ENCODE measurements at places on chromosomes 3 and 15. TPM values are rescaled to one million over a fixed set of nuclear protein-coding genes. Genes with fewer than 3 reads are reported as not detected.

DNA sequence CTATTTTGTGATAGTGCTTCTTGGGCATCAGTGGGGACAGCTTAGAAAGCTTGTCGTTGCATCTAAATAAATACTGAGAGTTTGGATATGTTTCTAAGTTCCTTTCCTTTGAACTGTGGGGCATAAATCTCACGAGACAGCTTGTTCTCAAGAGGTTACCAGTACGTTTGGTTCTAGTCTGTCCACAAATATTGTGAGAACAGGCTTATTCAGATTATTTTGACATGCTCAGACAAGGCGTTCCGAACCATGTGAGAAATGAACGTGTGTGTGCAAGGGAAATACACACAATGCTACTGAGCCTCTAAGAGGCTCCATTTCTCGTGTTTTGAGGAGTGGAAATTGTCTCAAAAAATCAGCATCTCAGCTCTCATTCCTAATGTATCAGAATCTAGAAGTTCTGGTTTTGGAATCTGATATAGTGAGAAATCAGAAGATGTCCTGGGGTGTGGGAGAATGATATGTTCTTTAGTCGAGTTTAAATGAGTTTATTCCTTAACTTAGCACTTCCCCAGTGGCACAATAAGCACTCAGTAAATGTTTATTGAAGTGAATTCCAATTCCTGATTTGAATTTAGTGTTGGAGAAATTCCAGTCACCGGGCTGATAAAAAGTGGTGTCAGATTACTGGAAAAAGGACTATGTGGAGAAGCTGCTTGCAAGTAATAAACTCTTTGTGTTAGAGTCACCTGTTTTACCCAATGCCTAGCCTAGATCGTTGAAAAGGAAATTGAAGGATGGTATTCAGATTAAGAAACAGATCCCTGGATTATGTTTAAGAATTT, 481.5 kb downstream of the LPP start:
- no peaks in the 10 kb centered on the region for H3K27me3 ChIP-seq
- H3K4me1 ChIP-seq = peaks cover 5% of the 10 kb centered on the region
- peak; percentile 76 for DNase-seq
- no peak overlapping the region for H3K4me3 ChIP-seq
- H3K36me3 ChIP-seq = no peaks in the 10 kb centered on the region

GRCh38 chr3:52934630-52935530, 37.5 kb upstream of the STIMATE start:
- H3K36me3 ChIP-seq = no peaks in the 10 kb centered on the region
- H3K27ac ChIP-seq = no peak overlapping the region
- DNase-seq = peak; percentile 38
- no peaks in the 10 kb centered on the region for H3K4me1 ChIP-seq

GRCh38 chr15:66565741-66566144, at the start of gene LCTL:
Gene LCTL (minus strand): TSS chr15:66565998. CDS start chr15:66565365, 633 bp downstream.
- peak within 1 kb of the TSS; percentile 60 for H3K27ac ChIP-seq
- peak; percentile 74 for DNase-seq
- no peaks in the 10 kb centered on the region for H3K27me3 ChIP-seq
- H3K36me3 ChIP-seq = no peaks in the 10 kb centered on the region

GRCh38 chr3:113285741-113286140, 74.4 kb downstream of the BOC start:
- H3K4me1 ChIP-seq = peaks cover 13% of the 10 kb centered on the region
- no peaks in the 10 kb centered on the region for H3K36me3 ChIP-seq
- H3K27me3 ChIP-seq = no peaks in the 10 kb centered on the region
- DNase-seq = peak; percentile 6
- H3K4me3 ChIP-seq = no peak overlapping the region
- no peak overlapping the region for H3K27ac ChIP-seq

Gene AADACL2
- not detected for total RNA-seq

Gene LEO1
- 25.5 TPM for total RNA-seq

Gene TRH
- total RNA-seq = not detected

Data from astrocyte (in vitro differentiated cells and primary cell).